ENCODE measurements at places on chromosomes 6 and 20. TPM values are rescaled to one million over a fixed set of nuclear protein-coding genes. Genes with fewer than 3 reads are reported as not detected.

Gene HLA-DOB
- total RNA-seq: 0.69 TPM

Gene TPD52L1
- 15.6 TPM for total RNA-seq

Gene GINS1
- total RNA-seq: 7.3 TPM

Gene LHFPL5
- not detected for total RNA-seq

Gene NNAT
- 22.0 TPM for total RNA-seq

Gene FAM217A
- total RNA-seq: not detected

Gene DXO
- 5.8 TPM for total RNA-seq

Gene RIPPLY2
- total RNA-seq: not detected

Gene TEAD3
- total RNA-seq: 14.3 TPM

Gene PEX6
- total RNA-seq: 13.1 TPM

Gene GPSM3
- 4.1 TPM for total RNA-seq

Gene IMPG1
- not detected for total RNA-seq

Gene PNLDC1
- 0.30 TPM for total RNA-seq

Gene LAMA2
- total RNA-seq: 87.4 TPM

Gene WDR46
- 39.9 TPM for total RNA-seq

Gene HSF2
- total RNA-seq: 33.5 TPM

Gene EFHC1
- total RNA-seq: 22.7 TPM

Gene SLC35D3
- 0.10 TPM for total RNA-seq

Gene EDN3
- total RNA-seq: 12.4 TPM

Gene LSM14B
- 32.7 TPM for total RNA-seq

Gene CST5
- not detected for total RNA-seq

Gene OR14J1
- total RNA-seq: not detected

Gene ATP6V1G2
- 1.4 TPM for total RNA-seq

Gene LY6G6F
- total RNA-seq: not detected

Gene TSBP1
- not detected for total RNA-seq

Gene SLC22A1
- 0.59 TPM for total RNA-seq

Gene ZNF391
- total RNA-seq: 3.0 TPM

Gene RAET1L
- total RNA-seq: 2.8 TPM

Gene PI16
- 10.1 TPM for total RNA-seq

Gene SCAND1
- total RNA-seq: 19.4 TPM

Gene DNAH8
- 0.89 TPM for total RNA-seq

Gene SLC17A5
- 24.3 TPM for total RNA-seq

Gene LINC00237
- not detected for total RNA-seq

Gene CYP39A1
- 10.8 TPM for total RNA-seq

Gene SNX3
- total RNA-seq: 166 TPM

Gene DEFB132
- not detected for total RNA-seq

Gene ARMH2
- not detected for total RNA-seq

Gene TUBB2B
- 17.8 TPM for total RNA-seq

Gene TMC2
- total RNA-seq: 0.10 TPM

Gene SMLR1
- not detected for total RNA-seq

Gene BEND6
- total RNA-seq: 5.6 TPM

Gene AHI1
- total RNA-seq: 45.5 TPM

Gene DEF6
- 10.9 TPM for total RNA-seq

Gene CLPSL1
- not detected for total RNA-seq

Gene TRDN
- 25.3 TPM for total RNA-seq

Gene TCFL5
- total RNA-seq: 11.3 TPM

Gene SULF2
- total RNA-seq: 72.1 TPM

Gene SNAP25
- 3.5 TPM for total RNA-seq

Gene MRAP2
- total RNA-seq: 5.6 TPM

Gene LRRN4
- 0.20 TPM for total RNA-seq

Gene DIDO1
- total RNA-seq: 34.4 TPM

Gene SLC17A2
- total RNA-seq: not detected

Gene DOK5
- 11.1 TPM for total RNA-seq

Gene ANGPT4
- 0.10 TPM for total RNA-seq

Gene NR2E1
- not detected for total RNA-seq

Gene RBBP8NL
- total RNA-seq: 0.59 TPM

Data from skin of body (tissue), 3 donors.